Spinal cord (tissue), 10 donors: ENCODE measurements at places on chromosomes 13 and 19. TPM values are rescaled to one million over a fixed set of nuclear protein-coding genes. Genes with fewer than 3 reads are reported as not detected.

Gene SNRPA
- total RNA-seq = 35.9 TPM

Gene CEACAM7
- not detected for total RNA-seq

Gene EDNRB
- 287 TPM for total RNA-seq

DNA sequence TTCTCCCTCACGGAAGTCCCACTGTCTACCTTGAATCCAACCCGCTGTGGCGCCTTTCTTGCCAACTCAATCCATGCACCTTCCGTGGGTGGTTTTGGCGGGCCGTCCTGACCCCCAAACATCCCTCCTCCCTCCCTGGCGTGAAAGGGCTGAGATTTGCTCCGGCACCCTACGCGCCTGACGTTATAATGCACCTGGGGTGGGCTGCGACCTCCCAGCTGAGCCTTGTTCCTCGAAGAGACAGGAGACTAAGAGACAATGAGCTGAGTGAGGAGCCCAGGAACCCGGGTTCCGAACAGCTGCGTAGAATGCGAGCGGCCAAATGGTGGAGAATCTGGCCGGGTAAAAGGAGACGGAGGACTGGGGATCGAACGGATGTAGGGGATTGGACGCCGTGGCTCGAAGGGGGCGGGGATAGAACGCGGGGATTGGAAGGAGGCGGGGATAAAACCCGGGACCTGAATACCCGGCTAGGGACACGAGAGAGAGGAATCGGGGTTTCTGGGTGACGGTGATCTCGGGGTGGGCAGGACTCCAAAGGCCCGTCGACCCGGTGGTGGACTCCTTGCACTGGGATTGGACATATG is at the start of gene CPT1C:
TSS of gene CPT1C (plus strand) at position 461 of the 587 bp plus-strand sequence. CDS start 1,137 bp downstream, outside the sequence.
- peak; percentile 95 for DNase-seq
- peak within 1 kb of the TSS; percentile 73 for H3K4me3 ChIP-seq
- H3K4me1 ChIP-seq = peaks cover 47% of the 10 kb centered on the region
- H3K27me3 ChIP-seq = peaks cover 6% of the 10 kb centered on the region

DNA sequence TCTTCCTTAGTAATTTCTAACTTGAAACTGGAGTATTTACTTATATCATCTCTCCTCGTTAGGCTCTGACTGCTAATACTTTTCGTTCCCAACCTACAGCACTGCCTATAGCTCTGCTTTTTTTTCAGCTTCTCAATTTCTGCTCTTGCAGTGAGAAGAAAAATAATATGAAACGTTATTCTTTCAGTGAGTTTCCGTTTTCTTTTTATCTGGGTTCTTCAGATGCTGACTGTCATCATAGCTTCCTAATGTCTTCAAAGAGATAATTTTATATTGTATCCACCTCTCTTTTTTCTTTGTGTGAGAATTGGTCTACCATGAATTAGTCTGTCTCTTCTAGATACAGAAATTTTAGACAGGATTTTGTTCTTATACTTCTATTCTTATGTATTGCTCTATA is 454.9 kb downstream of the LMO7 start:
- H3K36me3 ChIP-seq = no peaks in the 10 kb centered on the region
- H3K4me1 ChIP-seq = no peaks in the 10 kb centered on the region
- H3K27ac ChIP-seq = no peak overlapping the region
- H3K27me3 ChIP-seq = no peaks in the 10 kb centered on the region

GRCh38 chr19:50322234-50322633 is 6.9 kb downstream of the KCNC3 start:
- H3K27ac ChIP-seq = no peak overlapping the region
- H3K4me3 ChIP-seq = no peak overlapping the region
- DNase-seq = no peak
- peaks cover 28% of the 10 kb centered on the region for H3K4me1 ChIP-seq
